ENCODE measurements at places on chromosomes 6 and 20.

GRCh38 chr6:34760108-34760507, 2.8 kb downstream of the SNRPC start:
- DNase-seq, result no peak

DNA sequence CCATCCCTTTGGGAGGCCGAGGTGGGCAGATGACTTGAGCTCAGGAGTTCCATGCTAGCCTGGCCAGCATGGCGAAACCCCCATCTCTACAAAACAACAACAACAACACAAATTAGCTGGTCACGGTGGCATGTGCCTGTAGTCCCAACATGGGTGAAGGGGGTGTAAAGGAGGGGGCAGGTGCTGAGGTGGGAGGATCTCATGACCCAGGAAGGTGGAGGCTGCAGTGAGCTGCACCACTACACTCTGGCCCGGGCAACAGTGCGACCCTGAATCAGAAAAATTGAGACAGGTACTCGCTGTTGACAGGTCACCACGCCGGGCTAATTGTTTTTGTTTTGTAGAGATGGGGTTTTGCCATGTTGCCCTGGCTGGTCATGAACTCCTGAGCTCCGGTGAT, 4.2 kb downstream of the SCAF8 start:
- no peak for DNase-seq

- DNase-seq, result no peak
Measured at GRCh38 chr6:44093066-44093465, 34.2 kb downstream of the MRPL14 start.

DNA sequence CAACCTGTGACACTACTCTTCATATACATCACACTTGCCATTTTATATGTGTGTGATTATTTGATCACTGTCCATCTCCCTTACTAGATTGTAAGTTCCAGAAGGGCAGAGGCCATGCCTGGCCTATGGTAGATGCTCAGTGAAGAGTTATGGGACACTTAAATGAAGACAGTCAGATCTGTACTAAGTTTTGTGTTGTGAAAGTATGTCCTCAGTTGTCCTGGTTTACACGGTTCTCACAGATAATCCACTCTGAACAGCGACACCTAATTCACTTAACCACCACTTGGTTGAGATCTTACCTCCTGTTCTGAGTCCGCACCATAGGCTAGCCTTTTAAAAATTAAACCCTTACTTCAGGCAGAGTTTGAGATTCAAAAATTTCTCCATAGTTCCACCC, 434.1 kb upstream of the SOX4 start:
- DNase-seq, result no peak

DNA sequence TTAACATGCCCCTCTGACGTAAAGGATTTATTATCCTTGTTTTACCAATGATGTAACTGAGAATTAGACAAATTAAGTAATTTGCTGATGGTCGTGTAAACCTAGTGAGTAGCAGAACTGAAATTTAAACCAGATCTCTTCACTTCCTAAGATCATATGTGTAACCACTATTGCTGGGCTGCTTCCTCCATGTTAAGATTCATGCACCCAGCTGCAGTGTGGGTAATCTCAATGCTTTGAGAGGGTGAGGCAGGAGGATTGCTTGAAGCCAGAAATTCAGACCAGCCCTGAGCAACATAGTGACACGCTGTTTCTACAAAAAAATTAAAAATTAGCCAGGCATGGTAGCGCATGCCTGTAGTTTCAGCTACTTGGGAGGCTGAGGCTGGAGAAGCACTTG, 97.9 kb downstream of the L3MBTL3 start:
- no peak for DNase-seq

DNA sequence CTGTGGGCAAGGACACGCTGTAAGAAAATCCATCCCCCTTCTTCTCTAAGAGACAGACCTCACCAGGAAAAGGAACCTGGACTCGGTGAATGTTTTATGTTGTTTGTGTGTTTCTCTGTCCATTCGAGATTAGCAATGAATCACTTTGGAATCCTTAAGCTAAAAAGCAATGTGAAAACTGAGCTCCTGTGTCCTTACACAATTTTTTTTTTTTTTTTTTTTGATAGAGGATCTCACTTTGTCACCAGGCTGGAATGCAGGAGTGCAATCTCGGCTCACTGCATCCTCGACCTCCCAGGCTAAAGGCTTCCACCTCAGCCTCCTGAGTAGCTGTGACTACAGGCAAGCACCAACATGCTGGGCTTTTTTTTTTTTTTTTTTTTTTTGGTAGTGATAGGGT, 32.1 kb downstream of the BFSP1 start:
- DNase-seq, result no peak

- no peak for DNase-seq
Measured at GRCh38 chr20:19815553-19815991, 57.5 kb downstream of the RIN2 start.

- no peak for DNase-seq
Measured at GRCh38 chr6:161342039-161342438, 68.2 kb upstream of the AGPAT4 start.

- DNase-seq, result no peak
Measured at GRCh38 chr20:15475483-15475882, 1097.8 kb downstream of the KIF16B start.

DNA sequence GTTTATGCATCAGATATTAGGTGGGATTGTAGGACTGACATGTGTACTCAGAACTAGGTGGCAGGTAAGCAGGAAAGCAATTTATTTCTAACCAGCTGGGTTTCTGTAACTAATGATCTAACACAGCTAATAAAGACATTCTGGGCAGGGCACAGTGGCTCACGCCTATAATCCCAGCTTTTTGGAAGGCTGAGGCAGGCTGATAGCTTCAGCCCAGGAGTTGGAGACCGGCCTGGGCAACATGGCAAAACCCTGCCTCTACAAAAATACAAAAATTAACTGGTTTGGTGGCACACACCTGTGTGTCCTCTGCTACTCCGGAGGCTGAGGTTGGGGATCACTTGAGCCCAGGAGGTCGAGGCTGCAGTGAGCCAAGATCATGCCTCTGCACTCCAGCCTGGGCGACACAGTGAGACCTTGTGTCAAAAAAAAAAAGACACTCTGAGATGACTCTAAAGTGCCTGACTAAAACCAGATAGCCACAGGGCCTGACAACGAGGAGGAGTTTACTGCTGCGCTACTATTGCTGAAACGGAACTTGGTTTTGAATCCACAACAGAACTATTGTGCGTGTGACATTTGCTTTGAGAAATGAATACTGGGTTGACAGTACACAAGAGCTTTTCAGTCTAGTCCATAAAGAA, 29.2 kb upstream of the CEP85L start:
- no peak for DNase-seq

GRCh38 chr6:18076231-18076630, 46.2 kb downstream of the NHLRC1 start:
- DNase-seq, result no peak

- no peak for DNase-seq
Measured at GRCh38 chr6:79719248-79719960, 88.3 kb downstream of the SH3BGRL2 start.

- no peak for DNase-seq
Measured at GRCh38 chr6:16148498-16148897, 19.6 kb downstream of the MYLIP start.

DNA sequence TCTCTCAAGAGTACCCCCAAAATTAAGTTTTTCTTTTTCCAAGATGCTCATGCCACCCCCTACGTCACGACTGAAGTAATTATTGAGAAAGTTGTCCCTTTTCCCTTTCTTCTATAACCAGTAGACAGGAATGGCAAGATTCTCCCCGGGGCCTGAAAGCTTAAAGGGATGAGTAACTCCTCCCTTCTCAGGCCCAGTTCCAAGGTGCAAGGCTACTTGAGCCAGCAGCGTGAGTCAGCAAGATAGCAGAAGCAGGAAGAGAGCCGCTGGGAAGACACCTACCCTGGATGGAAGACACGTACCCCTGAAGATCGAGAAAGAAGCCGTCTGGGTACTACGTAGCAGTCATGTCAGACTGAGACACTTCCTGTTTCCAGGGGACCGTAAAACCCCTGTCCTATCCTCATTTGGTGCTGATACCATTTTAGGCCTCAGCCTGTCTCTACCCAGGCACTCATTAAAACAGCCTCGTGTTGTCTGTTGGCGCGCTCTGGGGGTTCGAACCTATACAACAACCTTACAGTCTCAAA, 241.0 kb downstream of the ADGRG6 start:
- no peak for DNase-seq

GRCh38 chr6:138004430-138005287, 102.6 kb downstream of the PERP start:
- no peak for DNase-seq

GRCh38 chr6:186340-186965, 105.8 kb upstream of the DUSP22 start:
- DNase-seq, result no peak

DNA sequence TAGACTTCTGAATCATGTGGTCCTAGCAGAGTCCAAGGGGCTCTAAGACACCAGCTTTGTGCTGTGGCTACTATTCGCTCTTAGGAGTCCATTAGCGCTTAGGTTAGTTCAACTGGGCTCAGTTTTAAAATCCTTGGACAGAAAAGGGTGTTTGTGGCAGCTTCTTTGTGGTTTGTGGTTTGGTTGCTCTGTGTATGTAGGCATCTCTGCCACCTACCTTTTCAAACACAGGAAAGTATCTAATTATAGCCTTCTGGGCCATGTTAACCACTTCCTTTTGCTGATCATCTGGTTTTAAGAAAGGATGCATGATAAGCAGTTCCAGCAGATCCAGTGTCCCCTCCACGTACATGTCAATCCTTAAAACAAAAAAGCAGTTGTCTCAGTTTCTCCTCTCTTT, 10.8 kb downstream of the GSTA4 start:
- DNase-seq, result no peak

DNA sequence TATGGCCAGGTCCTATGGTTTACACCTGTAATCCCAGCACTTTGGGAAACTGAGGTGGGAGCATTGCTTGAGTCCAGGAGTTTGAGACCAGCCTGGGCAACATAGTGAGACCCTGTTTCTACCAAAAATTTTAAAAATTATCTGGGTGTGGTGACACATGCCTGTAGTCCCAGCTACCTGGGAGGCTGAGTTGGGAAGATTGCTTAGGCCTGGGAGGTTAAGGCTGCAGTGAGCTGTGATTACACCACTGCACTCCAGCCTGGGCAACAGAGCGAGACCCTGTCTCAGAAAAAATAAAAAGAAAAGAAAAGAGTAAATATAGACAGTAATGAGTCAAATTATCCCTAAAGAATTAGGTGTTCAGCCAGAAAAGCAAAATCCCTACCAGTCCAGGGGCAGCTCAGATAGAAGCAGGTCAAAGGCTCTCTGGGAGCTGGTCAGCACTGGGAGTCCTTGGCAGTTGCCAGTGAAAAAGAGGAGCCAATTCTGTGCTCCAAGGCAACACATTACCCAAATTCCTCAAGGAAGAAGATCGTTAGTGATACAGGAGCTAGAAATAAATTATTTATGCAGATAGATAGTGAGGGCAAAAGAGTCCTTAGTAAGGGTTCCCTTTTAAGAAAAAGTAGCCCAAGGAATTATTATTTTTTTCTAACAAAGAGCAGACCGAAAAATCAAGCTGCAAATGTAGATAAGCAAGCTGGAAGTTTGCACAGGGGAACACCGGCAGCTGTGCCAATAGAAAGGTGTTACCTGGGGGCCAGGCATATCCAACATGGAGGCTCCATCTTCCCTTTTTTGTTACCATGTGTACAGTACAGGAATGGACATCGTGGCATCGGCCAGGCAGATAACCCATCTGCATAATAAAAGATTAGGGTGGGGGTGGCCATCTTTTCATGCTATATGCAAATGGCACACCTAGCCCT, 31.4 kb upstream of the SEC63 start:
- DNase-seq, result no peak

DNA sequence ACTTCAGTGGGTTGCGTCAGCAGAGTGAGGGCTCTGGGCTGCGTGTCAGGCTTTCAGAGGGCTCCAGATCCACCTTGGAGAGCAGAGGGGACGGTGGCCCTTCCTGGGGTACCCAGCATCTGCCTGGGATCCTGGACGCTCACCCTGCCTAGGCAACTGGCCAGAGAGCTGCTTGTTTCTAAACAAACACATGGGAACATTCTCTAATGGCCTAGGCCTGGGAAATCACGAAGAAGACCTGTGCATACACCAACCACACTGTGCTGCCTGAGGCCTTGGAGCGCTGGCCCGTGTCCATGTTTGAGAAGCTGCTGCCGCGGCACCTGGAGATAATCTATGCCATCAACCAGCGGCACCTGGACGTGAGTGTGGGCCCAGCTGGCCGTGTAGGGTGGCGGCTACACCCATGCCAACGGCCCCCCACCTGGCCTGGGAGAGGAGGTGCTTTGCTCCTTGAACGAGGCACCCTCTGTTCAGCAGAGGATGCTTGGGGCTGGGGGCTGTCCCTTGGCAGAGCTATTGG, 32.2 kb downstream of the PYGB start:
- DNase-seq, result no peak

DNA sequence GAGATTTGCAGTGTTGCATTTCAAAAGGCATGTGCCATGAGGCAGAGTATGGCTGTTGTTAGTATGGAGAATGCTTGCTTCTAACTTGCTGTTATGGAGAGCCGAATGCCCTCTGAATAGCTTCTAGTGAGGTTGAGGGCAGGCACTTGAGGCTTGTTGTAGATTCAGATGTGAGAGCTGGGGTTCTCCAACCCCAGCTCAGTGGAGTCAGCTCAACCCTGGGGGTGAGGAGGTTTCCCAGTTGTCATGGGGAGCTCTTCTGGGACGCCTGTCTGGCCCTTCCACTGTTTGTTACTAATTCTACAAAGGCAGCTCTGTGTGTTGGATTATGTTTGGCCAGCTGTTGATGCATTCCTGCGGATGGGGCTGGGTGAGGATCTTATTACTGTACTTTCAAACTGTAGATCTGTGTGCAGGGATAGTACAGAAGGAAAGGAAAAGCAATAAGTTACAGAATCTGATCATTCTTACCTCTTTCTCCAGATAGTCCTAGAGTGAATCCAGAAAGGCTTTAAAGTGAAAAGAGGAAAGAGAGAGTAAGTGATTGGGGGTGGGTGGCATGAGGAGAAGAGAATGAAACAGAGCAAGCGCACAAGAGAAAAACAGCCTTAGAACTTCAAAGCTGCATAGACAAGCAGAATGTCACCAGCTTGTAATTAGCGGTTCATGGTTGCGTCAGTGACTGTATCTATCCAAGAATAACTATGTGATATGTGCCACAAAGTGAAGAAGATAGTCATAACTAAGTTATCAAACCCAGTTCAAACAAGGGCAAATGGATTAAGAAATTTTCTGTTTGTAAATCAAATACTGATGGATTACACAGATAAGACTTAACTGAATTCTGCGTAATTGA, 148.7 kb downstream of the PRL start:
- DNase-seq, result no peak

DNA sequence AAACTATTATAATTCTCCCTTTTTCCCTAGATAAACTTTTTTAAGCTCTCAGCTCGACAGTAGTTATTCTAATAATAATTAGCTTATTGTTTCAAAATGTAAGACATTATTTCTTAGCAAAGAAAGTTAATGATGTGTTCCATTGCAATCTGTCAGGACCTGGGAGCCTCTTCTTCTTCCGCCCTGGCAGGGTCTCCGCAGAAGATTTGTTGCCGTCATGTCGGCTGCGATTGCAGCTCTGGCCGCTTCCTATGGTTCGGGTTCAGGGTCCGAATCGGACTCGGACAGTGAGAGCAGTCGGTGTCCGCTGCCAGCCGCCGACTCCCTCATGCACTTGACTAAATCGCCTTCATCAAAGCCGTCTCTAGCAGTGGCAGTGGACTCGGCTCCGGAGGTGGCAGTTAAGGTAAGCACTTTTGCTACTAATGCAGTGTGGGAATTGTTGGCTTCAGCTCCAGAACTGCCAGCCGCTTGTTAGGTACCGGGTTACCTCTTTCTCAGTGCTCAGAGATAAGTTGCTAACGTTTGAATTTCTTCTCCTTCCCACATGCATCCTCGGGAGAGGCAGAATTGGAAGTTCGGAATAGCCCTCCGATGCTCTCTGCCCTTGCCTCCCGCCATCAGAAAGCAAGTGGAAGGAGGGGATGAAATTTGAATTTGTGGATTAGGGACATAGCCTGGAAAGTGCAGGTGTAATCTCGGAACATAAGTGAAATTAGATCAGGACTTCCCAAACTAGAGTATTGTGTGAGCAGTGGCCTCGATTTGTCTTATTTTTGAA, at the start of gene CDC40:
TSS of gene CDC40 (plus strand) at position 200 of the 781 bp plus-strand sequence. CDS start at position 218, 18 bp downstream.
- DNase-seq, result peak; percentile 12

Measured in stimulated activated CD8-positive, alpha-beta memory T cell treated with anti-CD3 and anti-CD28 coated beads, Interleukin-2, amount 100 ng/mL, for 48 hours (primary cell).